Skin of body (tissue), 3 donors: ENCODE measurements at places on chromosomes 2 and 18.
A peak's percentile ranks its signal among the peaks of the same experiment; 100 is the strongest.

- no peak for DNase-seq
Observed at GRCh38 chr2:225137971-225138370, 95.7 kb upstream of the DOCK10 start.

DNA sequence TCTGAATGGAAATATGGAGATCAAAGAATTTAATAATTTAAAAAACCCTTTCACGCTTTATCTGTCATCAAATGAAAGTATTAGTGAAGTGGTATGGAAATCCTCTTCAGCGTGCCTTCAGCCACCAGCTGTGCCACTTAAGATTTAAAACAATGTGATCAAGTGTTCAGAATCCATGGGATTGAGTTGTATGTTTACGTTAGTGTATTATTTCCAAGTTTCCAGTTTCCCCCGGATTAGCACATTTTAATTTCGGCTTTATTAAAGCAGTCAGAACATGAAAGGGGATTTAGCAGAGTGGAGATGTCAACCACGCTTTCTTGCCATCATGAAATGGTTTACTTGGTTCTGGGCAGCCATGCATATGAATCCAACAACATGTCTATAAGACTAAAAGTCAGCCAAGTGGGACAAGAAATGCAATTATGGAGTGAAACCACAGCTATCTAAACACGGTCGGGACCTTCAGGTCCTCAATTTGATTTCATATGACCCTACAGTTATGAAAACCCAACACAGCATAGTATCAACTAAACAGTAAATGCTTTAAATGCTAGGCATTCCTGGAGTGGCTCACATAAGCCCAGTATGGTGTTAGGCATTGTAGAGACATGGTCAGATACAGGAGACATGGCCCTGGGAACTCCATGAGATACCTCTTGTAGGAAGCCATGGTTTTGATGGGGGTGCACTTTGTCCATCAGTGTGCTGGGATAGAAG, 224.9 kb upstream of the EPAS1 start:
- DNase-seq, result no peak

- DNase-seq, result no peak
Observed at GRCh38 chr18:74899554-74899953, 301.9 kb downstream of the ZNF407 start.

- DNase-seq, result no peak
Observed at GRCh38 chr2:30155202-30155601, 8.4 kb downstream of the YPEL5 start.

DNA sequence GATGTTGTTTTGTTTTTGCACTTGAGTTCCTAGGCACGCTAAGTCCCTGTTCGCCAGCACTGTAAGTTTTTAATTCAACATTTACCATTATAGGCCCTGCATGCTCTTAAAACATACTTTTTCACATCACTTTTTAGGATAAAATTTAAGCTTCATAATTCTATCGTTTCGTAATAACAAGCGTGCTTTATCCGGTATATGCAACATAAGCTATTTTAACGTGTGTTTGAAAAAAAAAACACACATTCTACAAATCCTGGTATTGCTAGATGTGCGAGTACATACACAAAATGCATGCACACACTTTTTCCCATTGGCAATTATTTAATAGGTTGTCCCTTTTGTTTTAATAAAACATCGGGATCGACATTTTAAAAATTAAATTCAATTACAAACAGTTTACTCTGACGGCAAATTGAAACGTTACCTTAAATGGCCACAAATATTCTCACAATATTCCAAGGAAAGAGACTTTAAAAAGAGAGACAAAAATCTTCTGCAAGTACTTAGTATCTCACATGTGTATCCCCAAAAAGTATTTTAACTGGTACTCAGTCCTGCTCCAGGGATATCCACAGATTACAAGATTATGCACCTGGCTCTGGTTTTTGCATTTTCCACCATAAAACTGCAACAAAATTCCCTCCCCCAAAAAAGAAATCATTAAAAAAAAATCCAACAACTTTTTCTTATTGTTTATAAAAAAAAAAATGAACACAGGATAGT, 1.0 kb upstream of the TCF4 start:
- DNase-seq, result no peak

- no peak for DNase-seq
Observed at GRCh38 chr2:227848586-227848985, 22.8 kb upstream of the DAW1 start.

DNA sequence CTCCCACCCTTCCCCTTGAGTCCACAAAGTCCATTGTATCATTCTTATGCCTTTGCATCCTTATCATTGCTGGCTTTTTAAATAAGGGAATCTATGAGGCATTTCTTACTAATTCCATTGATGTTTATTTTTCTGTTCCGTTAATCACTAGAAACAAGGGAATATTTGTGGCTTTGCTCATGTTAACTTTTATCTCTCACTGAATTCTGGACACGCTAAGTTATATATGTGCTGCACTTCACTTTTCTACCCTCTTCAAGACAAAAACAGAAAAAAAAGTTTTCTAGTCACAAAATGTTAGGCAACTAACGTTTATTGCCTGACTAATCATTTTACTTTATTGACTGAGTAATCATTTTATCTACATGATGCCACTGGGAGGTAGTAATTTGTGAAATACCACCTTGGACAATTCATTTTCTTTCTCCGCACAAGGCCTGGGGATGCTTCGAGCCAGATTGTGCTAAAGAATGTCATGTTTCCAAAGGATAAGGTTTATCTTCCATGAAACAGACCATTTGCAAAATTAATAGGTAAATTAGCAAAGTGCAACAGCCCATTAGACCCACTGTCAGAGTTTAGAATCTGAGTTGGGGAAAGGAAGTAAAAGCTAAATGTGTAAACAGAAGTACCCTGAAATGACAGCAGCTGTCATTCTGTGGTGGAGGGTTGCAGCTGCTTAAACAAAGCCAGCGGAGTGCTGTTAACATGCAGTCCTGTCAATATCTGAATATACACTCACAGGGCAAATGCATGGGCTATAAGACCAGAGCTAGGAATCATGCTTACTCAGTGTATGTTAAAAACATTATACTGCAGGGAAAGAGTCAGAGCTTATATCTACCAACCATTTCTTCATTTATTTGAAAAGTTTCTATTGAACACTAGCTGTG, 658.7 kb downstream of the CNTNAP5 start:
- no peak for DNase-seq

GRCh38 chr2:233513953-233514655, 52.5 kb downstream of the USP40 start:
- no peak for DNase-seq

DNA sequence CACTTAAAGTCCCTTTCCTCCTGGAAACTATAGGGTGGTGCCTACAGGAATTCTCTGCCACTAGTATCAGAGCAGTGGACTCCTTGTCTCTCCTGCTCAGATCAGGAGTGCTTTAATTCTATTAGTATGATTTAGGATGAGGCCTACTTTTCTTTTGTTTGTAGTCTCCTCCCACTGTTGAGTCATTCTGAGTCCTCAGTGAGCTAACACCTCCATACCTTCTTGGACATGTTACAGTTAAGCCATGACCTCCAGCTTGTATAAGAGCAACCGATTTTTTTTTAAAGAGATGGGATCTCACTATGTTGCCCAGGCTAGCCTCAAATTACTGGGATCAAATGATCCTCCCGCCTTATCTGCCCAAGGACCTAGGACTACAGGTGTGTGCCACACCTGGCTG, 48.7 kb upstream of the OTOF start:
- DNase-seq, result no peak

DNA sequence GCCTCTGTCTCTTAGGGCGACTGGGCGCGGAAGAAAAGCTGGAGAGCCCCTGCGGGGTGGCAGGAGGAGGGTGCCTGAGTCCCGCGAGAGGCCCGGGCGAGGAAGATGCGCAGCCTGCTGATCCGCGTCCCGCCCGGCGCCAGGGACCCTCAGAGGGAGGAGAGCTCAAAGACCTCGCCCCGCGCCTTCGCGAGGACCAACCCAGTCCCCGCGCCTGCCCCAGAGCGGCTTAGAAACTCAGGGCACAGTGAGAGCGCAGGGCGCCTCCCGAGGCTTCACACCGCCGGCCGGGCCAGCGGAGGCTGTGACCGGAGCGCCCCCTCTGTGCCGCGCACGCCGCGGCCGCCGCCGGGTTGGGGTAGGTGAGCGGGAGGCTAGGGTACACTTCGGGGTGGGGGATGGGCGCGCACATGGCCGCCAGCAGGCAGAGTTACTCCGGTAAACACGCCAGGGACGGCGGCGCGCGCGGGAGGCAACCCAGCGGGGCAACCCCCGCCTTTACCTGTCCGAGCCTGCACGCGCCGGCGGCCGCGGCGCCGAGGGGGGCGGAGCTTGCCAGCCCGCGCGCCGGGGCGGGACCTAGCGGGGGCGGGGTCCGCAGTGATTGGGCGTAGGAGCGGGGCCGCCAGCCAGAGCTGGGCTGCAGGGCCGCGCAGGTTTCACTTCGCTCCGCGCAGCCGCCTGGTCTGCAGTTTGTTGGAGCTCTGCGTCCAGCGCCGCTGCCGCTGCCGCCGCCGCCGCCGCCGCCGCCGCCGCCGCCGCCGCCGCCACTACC, at the start of gene BCL2L11:
Gene BCL2L11, plus strand, starts transcription at position 662 of the 775 bp plus-strand sequence. CDS start 2,832 bp downstream, outside the sequence.
- DNase-seq, result peak; percentile 66

DNA sequence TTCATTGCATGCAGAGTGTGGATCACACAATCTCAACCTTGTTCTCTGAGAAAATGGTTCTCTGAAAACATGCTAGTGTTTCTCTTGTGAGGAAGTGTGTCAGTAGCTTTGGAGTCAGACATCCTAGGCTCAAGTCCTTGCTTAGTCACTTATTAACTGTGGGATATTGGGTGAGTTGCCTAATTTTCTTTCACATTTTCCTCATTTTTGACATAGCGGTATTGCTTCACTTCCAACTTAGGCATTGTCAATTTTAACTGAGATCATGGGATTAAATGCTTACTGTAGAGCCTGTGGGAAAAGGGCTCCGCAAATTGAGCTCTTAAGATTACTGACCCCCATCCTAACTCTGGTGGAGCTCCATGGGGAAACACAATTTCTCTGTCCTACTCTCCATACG, 622.2 kb downstream of the CNTNAP5 start:
- no peak for DNase-seq

- DNase-seq, result no peak
Observed at GRCh38 chr2:127957240-127957639, 70.6 kb downstream of the SAP130 start.

GRCh38 chr18:61448316-61448715, 115.1 kb downstream of the CDH20 start:
- no peak for DNase-seq

DNA sequence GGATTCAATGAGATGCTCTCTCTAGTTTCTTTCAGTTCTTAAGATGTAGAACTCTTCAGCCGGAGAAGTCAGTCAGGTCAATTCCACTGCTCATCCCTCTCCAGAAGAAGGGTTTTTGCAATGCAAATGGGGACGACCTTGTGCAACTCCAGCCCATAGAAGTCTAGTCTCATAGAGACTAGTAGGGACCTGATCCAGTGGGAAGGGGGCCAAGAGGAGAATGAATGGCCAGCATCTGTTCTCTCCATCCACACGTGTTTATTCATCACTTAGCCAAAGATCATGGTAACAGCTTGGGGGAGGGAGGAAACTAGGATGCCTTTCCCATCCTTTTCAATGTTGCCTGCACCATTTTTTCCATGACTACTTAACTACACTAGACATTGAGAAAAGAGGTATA, 120.2 kb downstream of the LAMA3 start:
- DNase-seq, result no peak

GRCh38 chr2:209685963-209686362, 85.7 kb upstream of the UNC80 start:
- DNase-seq, result no peak

- DNase-seq, result no peak
Observed at GRCh38 chr2:10390369-10390801, 57.7 kb downstream of the ODC1 start.

DNA sequence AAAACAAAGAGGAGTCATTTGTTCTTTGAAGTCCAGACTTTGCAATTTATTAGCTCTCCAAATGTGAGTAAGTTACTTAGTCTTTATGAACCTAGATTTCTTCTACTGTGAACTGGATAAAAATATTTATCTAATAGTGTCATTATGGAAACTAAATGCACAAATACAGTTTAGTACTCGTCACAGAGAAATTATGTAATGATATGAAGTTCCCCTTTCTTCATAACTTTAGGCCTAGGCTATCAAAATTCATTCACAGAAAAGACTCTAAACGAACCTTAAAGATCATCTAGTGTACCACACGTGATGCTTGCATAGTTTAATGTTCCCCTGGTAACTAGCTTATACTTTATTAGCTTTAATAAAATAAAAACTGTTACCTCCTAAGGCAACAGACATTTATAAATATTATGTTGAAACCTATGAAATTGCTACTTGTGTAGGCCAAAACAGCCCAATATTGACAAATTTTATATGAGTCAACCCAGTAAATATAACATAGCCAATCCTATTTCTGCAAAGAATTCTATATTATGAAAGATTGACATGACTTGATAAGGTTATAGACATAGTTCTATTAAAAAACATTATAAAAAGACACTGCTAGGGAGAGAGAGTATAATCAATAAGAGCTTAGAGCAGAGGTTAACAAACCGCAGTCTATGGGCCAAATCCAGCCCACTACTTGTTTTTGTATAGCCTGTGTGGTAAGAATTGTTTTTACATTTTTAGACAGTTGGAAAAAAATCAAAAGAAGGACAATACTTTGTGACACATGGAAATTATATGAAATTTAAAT, 44.9 kb upstream of the ITPRID2 start:
- DNase-seq, result no peak

GRCh38 chr2:113057117-113057516, 1.9 kb upstream of the IL36RN start:
- no peak for DNase-seq

- no peak for DNase-seq
Observed at GRCh38 chr2:152594792-152595191, 122.5 kb downstream of the PRPF40A start.

DNA sequence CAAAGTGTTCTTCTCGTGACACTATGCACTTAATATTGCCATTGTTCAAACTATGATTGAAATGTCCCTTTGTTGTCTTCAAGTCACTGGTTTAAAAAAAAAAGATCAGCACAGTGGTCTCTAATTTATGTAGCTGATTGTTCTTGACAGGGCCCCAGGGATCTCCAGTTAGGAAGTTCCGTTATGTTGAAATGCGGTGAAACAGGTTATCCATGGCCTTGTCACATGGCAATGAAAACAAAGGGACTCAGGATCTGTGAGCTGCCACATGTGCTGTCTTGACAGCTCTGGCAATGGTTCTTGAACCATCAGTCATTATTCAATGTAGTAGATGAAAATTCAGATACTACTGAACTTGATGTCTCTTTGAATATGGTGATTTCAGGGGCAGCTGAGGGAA, 147.4 kb downstream of the SETBP1 start:
- peak; percentile 18 for DNase-seq

DNA sequence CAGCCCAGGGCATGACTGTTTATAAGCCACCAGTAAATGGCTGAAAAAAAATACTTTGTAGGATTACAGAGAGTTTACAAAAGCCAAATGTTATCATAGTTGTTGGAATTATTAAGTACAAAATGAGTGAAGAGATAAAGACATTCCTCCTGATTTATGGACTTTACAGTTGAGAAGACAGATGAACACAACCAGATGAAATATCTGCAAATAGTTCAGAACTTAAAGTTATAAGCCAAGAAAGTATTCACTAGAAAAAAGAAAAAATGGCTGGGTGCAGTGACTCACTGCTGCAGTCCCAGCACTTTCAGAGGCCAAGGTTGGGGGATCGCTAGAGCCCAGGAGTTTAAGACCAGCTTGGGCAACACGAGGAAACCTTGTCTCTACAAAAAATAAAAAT, 11.2 kb downstream of the PMAIP1 start:
- no peak for DNase-seq
